T-helper 2 cell (primary cell): ENCODE measurements at places on chromosomes 3 and 15.

- DNase-seq, result no peak
These were observed 8.1 kb downstream of the GFM1 start for GRCh38 chr3:158652463-158652862.

- DNase-seq, result no peak
These were observed 7.9 kb upstream of the PXYLP1 start for GRCh38 chr3:141223673-141224166.

- DNase-seq, result no peak
These were observed 100.3 kb downstream of the LIPC start for GRCh38 chr15:58532126-58532525.

- no peak for DNase-seq
These were observed 75.5 kb upstream of the IQSEC1 start for GRCh38 chr3:13148561-13149329.

- no peak for DNase-seq
These were observed 542 bp downstream of the ACAA1 start for GRCh38 chr3:38136393-38136776.

- peak; percentile 68 for DNase-seq
These were observed 4.2 kb downstream of the SEMA3B start for GRCh38 chr3:50272911-50273688.

DNA sequence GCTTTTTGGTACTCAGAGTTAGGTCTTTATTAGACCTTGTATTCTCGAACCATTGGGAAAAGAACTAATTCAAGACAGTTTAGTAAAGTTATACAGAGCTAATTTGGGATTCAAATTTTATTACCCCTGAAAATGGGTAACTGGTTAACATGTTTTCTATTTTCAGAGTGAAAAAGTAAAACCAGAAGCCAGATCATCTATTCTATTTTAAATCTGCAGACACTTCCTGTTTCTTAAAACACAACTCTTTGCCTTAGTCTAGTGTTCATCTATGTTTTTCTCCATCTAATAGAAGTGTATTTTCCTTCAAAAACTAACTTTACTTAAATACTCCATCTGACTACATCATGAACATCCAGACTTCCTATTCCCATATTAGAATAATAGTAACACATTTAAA, 113.4 kb downstream of the CCNL1 start:
- no peak for DNase-seq

DNA sequence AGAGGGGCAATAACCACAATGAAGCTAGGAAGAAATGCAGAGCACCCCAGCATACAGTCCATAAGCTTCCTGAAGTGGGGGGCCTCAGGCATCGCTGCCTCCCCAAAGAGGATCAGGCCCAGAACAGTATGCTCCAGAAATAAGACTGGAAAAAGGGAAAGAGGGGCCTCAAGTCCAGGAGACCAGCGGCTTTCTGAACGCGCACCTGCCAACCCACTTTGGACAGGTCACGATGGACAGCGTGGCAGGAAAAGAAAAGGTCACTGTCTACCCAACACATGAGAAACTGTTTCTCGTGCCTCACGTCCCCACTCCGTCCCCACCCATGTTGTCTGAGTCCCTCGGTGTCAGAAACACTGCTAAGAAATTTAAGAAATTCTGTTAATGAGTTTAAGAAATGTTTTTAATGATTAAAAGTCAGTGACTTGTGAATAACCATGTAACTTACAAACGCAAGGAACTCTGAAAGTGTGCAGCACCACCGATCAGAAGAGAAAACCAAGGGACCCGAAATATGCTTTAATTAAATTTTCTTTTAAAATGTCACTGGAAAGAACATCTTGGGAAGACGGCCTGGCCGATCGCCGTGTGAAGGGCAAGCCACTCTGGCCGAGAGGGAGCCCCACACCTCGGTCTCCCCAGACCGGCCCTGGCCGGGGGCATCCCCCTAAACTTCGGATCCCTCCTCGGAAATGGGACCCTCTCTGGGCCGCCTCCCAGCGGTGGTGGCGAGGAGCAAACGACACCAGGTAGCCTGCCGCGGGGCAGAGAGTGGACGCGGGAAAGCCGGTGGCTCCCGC, 1.7 kb upstream of the PPARG start:
- no peak for DNase-seq

DNA sequence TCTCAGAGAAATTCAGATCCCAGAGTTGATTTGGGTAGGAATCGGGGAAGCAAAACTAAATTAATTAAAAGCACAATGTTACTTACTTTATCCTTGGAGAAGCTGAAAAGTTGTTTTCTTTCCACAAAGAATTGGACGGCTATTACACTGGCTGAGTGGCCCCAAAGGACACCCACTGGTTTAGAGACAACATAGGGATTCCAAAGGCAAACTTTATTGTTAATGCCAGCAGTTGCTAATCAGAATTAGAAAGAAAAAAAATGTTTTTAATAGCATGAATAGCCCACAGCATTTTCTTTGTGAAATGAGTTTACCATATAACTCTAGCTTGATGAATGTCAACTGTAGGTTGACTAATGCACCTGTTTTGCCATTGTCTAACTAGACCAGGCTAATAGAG, 51.7 kb downstream of the WDR49 start:
- no peak for DNase-seq

GRCh38 chr15:34284937-34285336, 52.6 kb downstream of the SLC12A6 start:
- no peak for DNase-seq

DNA sequence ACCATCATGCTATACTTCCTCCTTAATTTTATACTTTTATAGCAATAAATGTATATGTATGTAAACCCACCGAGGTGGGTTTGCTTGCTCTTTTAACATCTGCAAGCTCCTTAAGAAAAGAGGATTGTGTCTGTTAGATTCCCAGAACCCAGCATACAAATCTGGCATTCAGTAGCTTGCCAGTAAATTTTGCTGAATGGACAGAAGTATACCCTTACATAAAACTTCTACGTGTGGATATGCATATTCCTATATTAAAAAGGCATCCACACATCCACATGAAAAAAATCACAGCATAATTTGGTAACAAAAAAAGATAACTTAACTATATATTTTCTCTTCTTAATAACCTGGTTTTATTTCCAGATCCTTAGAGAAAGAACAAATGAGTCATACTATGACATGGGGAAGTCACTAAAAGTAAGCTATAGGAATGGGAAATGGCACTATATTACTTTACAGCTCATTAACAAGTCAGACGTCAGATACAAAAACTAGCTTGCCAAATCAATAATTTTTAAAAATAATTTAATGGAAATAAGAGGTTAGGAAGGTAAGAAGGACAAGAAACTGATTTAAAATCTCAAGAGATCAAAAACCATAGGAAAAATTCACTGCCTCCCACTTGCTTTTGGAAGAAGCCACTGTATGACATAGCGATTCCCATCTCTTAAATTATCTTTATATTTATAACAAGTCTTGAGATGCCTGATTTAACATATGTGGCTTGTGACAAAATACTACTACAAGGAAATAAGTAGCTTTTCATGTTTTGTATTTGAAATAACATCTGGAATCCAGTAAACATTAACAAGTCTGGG, 68.7 kb downstream of the SUMF1 start:
- DNase-seq, result no peak

DNA sequence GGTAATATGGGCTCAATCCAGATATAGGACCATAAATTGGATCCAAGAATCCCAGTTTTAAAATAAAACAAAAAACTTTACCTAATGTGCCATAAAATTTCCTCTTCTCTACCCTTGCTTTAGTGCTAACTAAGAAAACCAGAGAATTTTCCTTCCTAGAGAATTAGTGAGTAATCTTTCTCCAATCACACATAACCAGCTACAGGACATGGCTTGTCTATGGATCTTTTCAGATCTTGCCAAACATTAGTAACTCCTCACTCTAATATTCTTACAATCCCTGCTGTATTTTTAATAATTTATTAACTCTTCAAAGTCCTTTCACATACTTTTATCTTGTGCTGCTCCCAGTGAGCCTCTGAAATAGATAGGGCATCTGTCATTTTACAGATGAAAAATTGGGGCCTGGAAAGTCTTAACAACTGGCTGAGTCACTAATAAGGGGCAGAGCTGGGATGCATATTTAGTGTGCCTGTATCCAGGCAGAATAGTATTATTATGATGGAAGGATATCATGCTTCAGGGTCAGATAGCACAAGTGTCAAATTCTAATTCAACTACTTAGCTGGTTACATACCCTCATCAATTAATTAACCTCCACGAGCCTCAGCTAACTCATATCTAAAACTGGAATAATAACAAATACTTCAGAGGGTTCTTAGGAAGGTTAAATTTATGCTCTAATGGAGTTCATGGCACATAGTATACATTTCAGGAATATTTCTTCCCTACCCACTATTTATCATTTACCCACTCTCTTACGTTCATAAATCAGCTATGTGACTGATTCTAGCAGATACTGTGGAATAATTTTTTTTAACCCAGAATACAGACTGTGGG, 5.6 kb downstream of the ZBED2 start:
- DNase-seq, result no peak

DNA sequence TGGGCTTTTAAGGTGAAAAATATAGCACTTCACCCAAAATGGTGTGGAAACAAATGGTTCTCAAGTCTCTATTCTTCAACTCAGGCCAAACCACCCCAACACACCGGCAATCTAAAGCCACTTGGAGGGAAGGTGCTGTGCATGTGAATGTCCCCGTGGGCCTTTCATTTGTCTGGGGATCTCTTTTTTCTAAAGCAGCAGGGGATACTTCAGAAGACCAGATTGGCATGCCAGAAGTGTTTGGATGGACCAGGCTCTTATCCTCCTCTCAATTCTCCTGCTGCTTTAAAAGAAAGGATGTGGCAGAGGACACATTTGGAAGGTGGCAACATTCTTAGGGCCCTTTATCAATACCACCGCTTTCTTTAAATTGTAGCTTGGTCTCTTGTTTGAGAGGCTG, 193.1 kb downstream of the MEIS2 start:
- no peak for DNase-seq

DNA sequence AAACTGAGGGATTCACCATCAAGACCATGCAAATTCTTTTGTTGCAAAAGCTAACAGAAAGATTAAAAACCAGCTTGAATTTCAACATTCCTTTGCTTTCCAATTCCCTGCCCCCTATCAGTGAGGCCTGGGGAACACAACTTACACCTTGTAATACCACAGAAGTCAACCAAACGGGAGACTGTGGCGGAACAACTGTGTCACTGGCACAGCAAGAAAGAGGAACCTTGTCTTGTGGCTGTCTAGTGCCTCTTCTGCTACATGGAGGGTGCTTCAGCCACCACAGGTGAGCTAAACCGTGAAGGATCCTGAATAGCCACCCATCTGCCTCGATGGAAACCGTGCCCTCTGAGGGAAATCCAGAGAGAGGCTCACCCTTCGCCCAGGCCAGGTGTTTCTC, 11.4 kb downstream of the CCDC12 start:
- no peak for DNase-seq

GRCh38 chr3:71512000-71512399, 71.5 kb downstream of the FOXP1 start:
- DNase-seq, result peak; percentile 79

DNA sequence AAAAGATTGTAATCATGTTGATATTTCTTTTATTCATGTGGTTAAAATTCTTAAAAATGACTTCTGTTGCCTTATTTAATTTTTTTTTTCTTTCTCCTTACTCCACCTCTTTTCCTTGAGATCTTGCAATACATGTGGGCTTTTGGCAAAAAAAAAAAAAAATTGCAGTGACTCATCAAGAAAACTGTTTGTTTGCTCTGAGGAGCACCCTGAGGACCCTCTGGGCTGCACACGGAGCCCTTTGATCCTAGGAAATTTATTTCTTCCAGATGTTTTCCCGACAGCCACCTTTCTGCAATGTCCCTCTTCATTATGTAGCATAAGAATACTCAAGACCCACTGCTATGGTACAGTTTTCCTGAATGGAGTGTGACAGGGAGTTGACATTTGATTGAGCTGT, 371.7 kb downstream of the ZBTB20 start:
- DNase-seq, result no peak

GRCh38 chr3:54628888-54629441, 298.9 kb downstream of the LRTM1 start:
- DNase-seq, result no peak

GRCh38 chr3:171250444-171250843, 209.8 kb downstream of the TNIK start:
- DNase-seq, result no peak

DNA sequence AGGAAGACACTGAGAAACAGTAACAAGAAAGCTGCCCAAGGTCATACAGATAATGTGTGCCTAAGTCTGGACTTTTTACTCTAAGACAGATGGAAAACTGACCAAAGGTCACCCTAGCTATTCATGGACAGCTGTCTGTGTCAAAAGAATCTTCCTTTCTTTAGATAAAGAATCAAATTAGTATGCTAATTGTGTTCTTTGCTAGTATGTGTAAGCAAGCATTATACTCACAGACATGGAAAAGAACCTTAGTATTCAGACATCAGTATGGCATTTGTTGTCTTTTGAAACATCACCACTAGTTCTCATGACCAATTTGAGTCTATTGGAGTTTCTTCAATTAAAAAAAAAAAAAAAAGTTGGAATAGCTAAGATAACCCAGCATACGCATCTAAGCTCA, 91.8 kb upstream of the SOX2 start:
- DNase-seq, result no peak

- no peak for DNase-seq
These were observed 23.9 kb upstream of the LOXL1 start for GRCh38 chr15:73902121-73903020.

GRCh38 chr15:79078763-79079410, 11.7 kb downstream of the RASGRF1 start:
- no peak for DNase-seq

DNA sequence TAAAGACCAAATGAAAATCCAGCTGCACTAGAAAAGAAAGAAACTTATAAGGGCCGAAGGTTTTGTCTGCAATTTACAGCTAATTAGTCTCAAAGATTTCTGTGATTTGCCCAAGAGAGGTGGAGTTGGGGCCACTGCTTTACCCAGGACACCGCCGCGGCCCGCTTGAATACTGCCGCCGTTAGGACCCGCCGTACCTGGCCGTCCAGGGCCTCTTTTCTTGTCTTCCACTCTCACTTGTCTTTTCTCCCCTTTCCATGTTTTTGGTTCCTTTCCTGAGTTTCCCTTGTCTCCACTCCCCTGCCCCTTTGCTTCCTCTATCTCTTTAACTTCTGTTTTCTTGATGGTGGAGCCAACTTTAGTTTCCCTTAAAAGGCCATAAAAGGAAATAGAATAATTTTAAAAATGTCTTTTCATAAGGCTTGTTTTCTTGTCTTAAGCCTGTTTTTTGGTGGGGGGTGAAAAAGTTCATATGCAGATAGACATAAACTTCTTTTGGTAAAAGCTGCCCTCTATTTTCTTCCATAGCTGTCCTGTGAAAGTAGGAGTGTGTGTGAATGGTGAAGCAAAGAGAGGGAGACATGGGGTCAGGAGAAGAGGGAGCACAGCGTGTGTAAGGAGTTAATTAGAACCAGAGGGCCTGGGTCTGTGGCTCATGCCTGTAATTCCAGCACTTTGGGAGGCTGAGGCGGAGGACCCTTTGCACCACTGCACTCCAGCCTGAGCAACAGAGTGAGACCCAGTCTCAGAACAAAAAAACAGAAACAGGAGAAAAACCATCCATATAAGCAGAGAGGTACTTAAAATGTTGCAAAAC, 16.0 kb upstream of the CCNL1 start:
- DNase-seq, result no peak

DNA sequence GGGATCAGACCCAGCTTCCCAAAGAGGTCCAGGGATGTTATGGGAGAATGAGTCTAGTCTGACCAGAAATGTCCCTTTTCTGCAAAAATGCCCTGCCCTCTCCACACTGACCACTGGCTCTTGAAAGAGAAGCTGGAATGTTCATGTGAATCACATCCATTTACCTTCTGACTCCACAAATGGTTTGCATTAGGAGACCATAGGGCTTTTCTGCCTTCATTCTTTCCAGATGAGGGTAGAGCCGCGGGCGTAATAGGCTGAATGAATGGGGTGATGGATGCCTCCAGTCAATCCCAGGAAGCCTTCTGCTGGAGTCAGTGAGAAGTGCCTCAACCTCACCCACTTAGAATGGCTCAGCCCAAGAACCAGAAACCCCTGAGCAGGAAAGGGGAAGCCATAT, 47.2 kb upstream of the IREB2 start:
- DNase-seq, result no peak
